Activated T-helper 1 cell treated with anti-CD3 and anti-CD28 coated beads, Interleukin-2, amount 50 U/mL, for 16 hours (primary cell): ENCODE measurements at places on chromosomes 5 and 9.

DNA sequence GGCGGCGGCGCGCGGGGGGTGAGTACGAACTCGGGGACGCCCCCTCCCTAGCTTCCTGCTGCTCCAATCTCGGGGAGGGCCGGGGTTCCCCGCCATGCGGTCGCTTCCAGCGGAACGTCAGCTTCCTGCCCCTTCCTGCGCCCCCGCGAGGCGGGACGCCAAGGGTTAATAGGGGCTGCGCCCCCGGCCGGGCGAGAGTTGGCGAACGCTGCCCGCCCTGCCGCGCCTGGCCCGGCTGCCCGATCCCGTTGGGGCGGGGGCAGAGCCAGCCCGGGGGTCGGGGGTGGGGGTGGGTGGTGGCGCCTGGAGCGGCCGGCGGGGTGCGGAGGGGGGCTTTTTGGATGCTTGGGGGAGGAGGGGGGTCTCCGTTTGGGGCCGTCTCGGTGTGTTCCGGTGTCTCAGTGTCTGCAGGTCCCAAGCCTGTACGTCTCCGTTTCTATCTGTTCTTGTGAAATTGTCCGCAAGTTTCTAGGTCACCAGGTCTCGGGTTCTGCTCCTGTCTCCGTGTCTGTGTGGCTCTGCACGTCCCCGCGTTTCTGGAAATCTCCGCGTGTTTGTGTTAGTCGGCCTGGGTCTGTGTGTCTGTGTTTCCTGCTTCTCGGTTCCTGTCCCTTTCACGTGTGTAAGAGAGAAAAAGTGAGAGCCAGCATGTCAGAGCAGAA lies 789 bp downstream of the COL27A1 start:
- DNase-seq, result no peak

GRCh38 chr5:1116977-1117376 lies 5.1 kb upstream of the SLC12A7 start:
- DNase-seq, result no peak

DNA sequence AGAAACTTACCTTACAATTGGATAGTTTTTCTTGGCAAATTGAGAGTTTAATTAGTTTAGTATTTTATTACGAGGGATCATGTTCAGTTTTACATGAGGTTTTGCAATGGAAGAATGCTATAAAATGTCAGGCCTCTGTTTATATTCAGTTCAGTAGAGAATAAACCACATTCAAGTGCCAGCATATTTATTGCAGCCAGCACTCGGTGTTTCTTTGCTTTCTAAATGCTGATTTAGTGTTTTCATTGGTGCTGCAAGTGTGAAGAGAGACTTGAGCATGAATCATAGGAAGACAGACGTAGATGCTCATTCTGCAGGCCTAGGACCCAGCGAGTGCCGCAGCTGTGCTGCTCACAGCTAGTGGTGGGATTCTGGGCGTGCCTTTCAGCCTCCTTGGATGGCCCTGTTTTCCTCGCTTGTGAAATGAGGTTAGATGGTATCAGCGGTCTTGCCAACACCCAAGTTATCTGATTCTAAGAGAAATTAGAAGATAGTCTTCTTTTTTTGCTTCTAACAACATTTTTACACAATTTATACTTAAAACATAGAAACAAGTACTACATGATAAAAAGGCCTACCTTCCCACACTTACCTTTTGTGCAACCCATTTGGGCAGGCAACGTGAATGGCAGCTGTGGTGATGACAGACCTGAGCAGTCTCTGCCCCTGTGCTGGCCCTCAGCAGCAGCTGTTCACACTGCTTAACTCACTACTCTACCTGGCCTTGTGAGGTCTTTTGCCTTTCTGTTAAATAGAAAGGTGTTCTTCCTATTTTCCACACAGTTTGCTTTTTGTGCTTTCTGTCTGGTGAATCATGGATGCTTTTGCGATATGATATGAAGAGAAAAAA lies 26.8 kb upstream of the TNFAIP8 start:
- DNase-seq, result no peak

DNA sequence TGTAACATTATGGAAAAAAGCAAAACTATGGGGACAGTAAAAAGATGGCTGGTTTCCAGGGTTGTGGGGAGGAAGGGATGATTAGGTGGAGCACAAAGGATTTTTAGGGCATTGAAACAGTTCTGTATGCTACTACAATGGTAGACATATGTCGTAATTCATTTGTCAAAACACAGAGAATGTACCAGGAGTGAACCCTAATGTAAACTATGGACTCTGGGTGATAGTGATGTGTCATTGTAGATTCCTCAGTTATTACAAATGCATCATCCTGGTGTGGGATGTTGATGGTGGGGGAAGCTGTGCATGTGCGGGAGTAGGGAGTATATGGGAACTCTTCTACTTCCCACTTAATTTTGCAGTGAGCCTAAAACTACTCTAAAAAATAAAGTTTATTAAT lies 135.0 kb upstream of the GABRP start:
- no peak for DNase-seq

GRCh38 chr9:91532325-91532724 lies 108.7 kb upstream of the NFIL3 start:
- DNase-seq, result no peak

- DNase-seq, result no peak
These were observed 174.1 kb downstream of the KDM4C start for GRCh38 chr9:6931913-6932312.

DNA sequence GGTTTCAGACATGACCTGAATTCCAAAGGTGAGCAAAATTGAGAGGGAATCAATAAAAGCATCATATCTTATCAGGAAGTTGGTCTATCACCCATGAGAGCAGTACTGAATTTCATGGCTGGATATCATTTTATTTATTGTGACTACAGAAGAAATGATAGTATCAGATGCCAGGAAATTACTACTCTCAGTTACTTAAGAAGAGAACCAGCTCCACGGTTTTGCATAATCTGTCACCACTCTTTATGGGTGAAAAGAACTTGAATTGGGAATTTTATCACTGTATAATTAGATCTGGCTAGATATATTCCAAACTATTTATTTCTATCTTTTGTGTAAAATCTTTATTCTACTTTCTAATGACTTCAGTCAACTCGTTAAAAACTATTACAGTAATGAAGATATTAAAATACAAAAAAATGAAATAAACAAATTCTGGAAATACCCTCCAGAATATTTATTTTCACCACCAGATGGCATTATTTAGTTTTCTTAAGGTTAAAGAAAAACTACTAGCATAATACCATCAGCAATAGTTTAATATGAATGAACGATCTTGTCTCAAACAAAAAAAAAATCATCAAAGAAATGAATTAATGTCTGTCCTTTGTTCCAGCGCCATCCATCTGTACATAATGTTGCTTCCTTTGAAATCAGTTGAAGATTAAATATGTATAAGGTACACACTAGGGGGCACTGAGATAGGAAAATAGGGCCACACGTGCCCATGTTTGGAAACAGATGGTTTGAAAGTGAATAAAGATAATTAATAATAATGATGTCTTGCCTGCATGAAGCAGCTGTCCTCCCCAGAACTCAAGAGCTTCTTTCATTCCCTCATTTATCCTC lies 84.7 kb upstream of the SLCO6A1 start:
- no peak for DNase-seq

DNA sequence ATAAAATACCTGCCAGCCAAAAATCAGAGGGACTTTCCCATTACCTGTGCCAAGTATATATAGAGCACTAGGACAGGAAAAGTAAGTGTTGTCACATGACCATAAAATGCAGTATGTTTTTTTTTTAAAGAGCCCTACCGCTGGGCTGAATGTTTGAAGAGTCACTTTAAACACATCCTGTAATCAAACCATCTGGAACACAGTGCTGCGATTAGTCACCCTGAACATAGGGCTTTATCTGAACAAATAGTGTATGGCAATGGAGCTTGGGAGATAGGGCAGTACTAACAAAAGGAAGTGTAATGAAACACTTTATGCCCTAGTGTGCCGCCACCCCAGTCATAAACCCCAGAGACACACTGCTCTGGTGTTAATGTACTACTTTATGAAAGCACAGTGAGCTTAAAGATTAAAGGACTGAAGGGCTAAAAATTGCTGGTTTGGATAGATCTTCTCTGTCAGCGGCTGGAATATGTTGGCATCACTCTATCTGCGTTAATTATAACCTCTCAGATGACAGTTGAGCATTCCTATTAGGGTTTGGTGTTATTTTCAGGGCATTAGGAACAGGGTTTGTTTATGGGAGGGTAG lies 90.4 kb downstream of the ZNF608 start:
- DNase-seq, result no peak

DNA sequence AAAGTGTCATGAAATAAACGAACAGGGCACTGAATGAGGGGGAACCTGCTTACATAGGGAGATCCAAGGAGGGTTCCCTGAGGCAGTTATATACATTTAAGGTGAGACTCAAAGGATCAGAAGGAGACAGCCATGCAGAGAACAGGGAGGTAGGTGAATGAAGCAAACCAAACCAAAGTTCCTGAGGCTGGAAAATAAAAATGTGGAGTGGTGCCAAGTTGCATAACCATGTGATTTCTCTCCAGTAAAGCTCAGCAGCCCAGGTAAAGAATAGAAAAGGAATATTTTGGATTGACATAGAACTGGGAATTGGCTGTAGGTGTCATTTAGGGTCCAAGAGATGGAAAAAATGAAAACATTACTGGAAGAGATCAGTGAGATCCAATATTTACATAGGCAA lies 110.7 kb downstream of the CAAP1 start:
- DNase-seq, result no peak

- no peak for DNase-seq
These were observed 68.6 kb downstream of the GDNF start for GRCh38 chr5:37771203-37771611.

- DNase-seq, result no peak
These were observed 57.8 kb downstream of the INSYN2B start for GRCh38 chr5:169922474-169922873.

GRCh38 chr5:175765858-175766257 lies 105.5 kb upstream of the CPLX2 start:
- no peak for DNase-seq
